Stimulated activated CD8-positive, alpha-beta memory T cell treated with anti-CD3 and anti-CD28 coated beads, Interleukin-7, amount 100 ng/mL, for 48 hours (primary cell): ENCODE measurements at places on chromosomes 4 and X.

- DNase-seq = peak; percentile 13
These were observed 82.1 kb downstream of the NHSL2 start for GRCh38 chrX:71992711-71993110.

- no peak for DNase-seq
These were observed 55.8 kb downstream of the FRMPD3 start for GRCh38 chrX:107505223-107505622.

DNA sequence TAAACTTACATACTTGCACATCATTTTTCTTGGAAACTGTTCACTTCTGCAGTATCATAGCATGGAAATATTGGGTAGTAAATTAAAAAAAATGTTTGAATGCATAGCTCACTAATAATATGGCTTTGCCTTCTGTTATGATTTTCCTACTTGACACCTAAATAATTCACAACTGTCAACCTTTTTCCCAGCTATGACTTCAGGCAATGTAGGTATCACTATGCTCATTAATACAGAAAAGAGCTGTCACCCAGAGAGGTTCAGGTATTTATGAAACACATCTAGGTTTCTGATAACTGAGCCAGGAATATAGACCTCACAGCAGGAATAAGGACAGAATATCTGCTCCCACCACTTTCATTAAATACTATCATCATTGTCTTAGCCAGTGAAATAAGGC is 289.5 kb downstream of the ACTRT1 start:
- no peak for DNase-seq

DNA sequence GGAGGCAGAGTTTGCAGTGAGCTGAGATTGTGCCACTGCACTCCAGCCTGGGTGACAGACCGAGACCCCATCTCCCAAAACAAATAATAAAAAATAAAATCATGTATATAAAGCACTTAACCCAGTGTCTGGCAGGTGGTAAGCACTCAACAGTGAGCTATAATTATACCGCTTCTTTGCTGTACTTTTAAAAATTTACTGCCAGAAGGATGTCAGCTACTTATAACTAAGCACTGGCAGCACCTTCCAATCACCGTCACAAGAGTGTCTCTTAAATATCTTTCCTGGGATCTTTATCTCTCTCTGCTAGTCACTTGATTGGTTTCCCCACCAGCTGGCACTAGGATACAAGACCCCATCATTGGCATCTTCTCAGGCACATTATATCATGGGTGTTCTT is 53.9 kb upstream of the DAPP1 start:
- DNase-seq = no peak

GRCh38 chr4:78776729-78777575 is 802 bp downstream of the BMP2K start:
- peak; percentile 23 for DNase-seq

DNA sequence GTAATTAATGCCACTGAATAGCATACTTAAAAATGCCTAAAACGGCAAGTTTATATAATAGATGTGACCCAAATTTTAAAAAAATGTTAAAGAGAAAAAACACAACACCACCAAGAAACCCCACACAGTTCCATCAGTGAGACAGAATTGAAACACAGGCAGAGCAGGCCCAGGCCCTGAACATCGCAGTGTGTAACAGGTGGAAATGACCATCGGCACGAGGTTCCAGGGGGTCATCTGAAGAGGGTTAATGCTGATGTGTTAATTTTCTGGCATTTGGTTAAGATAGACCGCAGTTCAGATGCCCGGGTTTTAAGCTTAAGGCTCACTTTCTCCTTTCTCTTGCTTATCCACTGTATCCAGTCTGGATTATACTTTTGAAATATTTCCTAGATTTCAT is 66.8 kb downstream of the ANAPC4 start:
- DNase-seq = no peak

DNA sequence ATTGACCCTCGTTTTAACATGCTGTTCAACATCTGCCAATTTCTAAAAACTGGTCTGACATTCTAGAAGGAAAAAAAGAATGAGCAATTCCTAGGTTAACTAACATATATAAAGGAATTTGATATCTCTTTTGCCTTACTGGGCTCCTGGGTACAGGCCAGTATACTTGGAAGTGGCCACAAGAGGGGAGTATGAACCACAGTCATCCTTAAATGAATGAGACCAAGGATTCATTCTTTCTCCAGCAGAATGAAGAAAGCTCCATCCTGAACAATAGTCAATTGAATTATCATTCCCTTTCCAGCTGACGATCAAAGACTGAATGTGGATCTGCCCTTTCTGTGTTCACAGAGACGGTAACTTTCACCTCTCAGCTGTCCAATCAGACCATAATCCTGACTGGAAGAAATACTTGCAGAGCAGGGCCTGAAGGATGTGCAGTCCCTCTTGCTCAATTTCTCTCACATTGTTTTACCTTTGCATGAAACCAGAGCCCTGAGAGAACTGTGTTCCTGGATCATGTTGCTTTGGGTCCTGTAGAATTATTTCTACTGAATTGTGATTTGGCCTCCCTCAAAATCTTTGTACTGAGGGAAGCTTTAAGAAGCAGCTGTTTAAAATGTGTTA is 14.8 kb upstream of the SPARCL1 start:
- no peak for DNase-seq

DNA sequence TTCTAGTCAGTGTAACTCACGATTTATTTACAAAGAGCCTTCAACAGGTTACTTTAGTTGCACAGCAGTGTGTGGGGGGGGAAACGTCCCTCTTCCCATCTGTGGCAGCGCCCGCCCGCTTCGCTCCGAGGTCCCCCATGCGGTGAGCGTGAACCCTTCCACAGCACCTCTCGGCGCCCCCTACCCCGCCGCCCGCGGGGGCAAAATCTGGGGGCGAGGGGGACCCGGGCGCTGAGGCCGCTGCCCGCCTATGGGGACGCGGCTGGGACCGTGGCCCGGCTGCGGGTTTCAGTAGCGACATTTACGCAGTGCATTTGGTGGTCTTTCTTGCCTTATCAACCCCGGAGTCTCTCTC is 6.4 kb downstream of the NKX6-1 start:
- DNase-seq = no peak
